ENCODE measurements at places on chromosomes 11 and 22.
A peak's percentile ranks its signal among the peaks of the same experiment; 100 is the strongest.

DNA sequence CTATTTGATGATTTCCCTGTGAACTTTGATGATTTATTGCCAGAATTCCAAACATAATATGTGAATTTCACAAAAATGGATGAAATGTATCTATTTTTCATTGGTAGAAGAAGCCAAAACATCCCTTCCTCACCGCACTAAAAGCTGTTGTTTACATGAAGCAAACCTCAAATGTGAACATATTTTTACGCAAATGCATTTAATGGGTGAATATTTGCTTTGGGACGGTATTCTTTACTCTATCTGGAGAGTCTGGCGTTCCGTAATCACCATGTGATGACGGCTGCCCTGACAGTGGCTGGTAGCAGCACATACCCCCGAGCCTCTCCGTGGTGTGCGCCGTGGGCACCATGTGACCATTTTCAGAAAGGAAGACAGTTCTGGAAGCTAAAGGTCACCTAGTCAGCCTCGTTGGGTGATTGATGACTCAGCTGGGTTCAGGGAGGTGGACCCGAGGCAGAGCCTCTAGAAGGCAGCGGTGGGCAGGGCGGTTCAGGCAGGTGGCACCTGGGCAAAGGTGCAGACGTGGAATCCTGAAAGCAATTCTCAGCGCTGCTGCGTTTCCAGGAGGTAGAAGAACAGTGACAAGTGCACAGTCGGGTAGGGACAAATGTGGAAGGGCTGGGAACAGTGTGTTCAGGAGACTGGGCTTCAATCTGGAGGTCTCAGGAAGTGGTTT lies 45.3 kb downstream of the PPARA start:
- no peak for DNase-seq

- no peak for DNase-seq
These were observed 108.9 kb upstream of the DDI1 start for GRCh38 chr11:103927535-103927934.

- DNase-seq, result no peak
These were observed 96.7 kb upstream of the CD44 start for GRCh38 chr11:35042224-35042623.

- DNase-seq, result peak; percentile 80
These were observed 4.5 kb upstream of the TIMP3 start for GRCh38 chr22:32796865-32797573.

DNA sequence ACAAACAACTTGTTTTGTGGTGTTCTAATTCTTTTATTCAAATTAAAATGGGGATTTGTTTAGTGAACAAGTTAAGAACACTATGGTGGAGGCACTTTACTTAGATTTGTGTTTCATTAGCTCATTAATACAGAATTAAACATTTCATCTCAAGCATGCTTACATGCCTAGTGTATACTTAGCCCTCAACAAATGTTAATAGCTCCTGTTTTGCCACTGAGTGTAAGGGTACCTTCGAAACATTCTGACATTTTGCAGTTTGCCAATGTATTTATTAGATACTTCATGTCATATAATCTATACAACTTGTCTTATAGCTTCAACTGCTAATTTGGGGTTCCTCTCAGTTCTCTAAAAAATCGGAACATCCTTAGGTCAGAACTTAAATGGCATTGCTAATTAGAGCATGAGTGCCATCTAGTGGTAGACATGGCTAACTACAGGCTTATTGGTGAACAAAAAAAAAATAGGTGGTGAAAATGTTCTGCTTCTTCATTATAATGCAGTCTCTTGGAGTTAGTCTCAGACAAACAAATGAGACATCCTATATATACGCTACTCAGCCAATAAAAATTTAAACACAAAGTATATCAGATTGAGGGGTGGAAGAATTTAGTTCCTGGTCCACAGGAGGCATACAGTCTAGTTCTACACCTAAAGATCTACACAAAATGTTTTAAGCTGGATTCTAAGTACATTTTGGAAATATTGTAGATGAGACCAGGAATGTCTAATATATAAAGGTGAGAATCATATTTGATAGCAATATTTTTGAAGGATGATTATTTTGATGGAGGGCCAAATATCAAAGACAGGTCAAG lies 4.9 kb upstream of the CNTN5 start:
- peak; percentile 23 for DNase-seq

Measured in urothelium cell line (cell line).